Coronary artery (tissue), 2 donors: ENCODE measurements at places on chromosomes 11 and 22.

DNA sequence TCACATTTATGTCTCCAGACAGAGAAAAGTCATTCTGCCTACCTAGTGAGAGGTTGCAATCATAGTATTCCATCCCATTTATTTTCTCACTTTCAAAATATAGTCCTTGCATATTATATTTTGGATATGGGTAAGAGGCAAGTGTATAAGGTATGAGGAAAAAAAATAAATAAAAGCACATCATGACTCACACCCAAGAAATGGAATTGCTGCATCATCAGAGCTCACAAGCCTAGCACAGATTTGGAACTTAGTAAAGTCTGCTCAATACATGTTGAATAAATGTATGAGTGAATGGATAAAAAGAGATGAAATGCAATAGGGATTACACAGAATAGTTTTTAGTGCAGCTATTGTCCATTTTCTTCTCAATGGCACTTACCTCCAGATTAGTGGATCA lies 2.5 kb upstream of the OR51G1 start:
- DNase-seq: no peak

DNA sequence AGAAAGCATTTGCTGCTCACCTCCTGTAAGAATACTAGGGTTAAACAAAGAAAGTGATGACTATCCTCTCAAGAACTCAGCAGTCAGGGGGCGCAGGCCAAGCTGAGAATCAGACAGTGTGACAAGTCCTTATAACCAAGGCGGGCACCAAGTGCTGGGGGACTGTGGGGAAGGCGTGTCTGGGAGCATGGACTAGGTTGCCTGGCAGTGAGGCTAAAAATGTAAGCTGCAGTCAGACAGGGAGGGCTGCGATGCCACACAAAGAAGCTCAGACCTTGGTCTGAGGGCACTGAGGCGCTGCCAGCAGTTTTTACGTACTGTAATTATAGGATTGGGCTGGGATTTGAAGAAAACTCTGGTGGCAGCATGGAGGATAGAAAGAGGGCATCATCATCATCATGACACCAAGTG lies 73.7 kb downstream of the FLI1 start:
- DNase-seq: no peak

DNA sequence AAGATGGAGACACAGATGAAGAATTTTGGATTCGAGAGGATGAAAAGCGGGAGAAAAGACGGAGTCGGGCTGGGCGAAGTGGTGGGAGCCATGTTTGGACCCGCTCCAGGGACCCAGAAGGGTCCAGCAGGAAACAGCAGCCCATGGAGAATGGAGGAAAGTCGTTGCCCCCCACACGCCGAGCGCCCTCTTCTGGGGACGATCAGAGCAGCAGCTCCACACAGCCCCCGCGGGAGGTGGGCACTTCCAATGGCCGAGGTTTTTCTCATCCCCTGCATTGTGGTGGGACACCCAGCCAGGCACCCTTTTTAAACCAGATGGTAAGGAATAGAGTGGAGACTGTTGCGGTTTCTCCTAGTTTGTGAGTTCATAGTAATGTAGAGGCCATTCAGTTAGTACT lies 22.8 kb upstream of the SLC25A18 start:
- no peak for DNase-seq

GRCh38 chr11:110883256-110883655 lies 171.0 kb upstream of the ARHGAP20 start:
- DNase-seq: no peak

- no peak for DNase-seq
Measured at GRCh38 chr11:102727890-102728289, 3.1 kb upstream of the MMP8 start.

- DNase-seq: peak; percentile 43
Measured at GRCh38 chr22:47207846-47208554, 445.6 kb downstream of the TBC1D22A start.

- no peak for DNase-seq
Measured at GRCh38 chr22:50257041-50257440, 4.4 kb downstream of the MAPK12 start.

DNA sequence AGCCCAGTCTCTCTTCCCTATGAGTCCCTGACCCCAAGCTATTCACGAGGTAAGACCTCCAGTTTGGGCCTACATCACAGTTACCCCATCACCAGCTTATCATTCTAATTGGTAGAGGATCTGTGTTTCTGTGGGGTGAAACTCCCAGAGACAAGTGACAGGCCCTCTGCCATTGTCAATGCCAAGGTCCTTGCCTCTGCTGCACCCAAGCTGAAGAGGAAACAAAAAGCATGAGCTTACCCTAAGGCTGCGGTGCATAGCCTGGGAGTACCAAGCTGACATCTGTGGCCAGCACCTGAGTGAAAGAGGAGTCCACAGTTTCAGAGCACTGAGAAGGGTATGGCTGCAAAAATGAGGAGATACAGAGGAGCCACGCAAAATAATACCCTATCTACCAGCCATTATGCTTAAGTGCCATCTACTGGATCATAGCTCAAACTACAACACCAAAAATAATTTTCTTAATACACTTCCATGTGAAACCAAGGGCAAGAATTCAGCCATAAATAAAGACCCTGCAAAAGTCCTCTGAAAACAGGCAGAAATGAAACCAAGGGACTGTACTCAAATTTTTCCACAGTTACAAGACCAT lies 62.3 kb upstream of the ANO5 start:
- DNase-seq: no peak

- no peak for DNase-seq
Measured at GRCh38 chr11:43943931-43944751, 1.7 kb downstream of the C11orf96 start.

DNA sequence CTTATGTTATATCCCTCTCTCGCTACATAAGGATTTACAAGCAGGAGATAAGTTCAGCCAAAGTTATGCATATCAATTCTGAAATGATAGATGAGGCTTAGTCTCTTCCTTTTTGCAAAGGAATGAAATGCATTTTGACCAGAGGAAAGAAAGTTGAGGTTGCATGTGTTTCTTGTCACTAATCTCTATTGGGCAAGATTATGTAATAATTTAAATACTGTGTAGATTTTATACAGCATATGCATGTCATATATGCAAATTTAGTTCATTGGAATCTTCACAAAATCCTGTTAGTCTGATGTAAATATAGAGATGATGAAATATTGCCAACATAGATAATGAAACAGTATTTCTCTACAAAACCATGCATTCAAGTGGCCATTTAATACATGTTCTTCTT lies 858.7 kb upstream of the RAG2 start:
- no peak for DNase-seq

- no peak for DNase-seq
Measured at GRCh38 chr11:113839842-113840241, 35.5 kb downstream of the USP28 start.

DNA sequence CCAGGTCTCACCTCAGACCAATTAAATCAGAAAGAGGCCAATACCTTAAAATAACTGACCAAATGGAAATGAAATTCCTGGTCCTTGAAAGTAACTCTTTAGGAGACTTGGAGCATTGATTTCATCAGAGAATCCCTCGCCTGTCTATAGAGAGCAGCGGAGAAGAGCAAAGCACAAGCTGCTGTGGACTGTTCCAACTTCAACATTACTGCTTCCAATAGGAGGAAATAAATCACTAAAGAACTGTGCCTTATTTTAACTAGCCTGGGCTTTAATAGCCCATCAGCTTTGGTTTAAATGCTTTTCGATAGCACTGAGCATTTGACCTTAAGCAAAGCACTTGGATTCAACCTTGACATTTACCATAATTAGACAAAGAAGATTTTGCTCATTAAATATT lies 32.0 kb upstream of the FJX1 start:
- DNase-seq: no peak

- DNase-seq: no peak
Measured at GRCh38 chr11:32962016-32962415, 53.7 kb upstream of the DEPDC7 start.

- no peak for DNase-seq
Measured at GRCh38 chr22:22009661-22010060, 27.1 kb upstream of the TOP3B start.

DNA sequence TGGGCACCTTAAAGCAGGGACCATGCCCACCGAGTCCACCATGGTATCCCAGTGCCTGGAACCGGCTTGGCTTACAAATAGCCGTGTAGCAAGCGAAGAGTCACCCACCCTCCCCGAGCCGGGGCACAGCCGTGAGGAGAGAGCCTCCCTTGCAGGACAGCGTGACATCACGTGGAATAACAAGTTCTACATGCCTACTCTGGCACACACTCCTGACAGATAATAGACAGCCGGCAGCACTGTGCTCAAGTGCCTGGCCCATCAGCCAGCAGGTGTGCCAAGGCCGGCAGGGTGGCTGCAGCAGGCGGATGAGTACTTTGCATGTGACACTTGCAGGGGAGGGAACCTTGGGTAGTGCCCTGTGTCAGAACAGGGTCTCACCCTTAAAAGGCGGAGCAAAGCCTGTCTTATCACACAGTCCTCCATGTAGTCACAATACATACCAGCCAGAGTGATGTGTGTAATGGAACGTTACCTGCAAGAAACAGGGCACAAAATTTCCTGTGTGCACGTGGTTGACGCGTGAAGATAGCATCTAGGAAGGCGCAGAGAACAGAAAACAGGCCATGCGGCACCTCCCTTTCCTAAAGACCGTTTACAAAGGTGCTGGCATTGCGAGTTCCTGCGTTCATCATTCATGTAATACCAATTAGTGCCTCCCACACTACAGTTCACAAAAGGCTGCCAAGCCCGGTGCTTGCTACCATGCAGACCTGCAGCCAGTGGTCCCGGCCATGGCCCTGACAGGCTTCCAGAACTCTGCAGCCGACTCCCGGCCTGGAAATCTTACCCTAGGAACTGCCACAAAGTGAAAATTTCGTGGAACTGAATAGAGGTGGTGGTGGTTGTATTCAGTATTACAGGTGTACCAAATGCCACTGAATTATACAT lies 16.4 kb downstream of the TOM1 start:
- DNase-seq: peak; percentile 68

DNA sequence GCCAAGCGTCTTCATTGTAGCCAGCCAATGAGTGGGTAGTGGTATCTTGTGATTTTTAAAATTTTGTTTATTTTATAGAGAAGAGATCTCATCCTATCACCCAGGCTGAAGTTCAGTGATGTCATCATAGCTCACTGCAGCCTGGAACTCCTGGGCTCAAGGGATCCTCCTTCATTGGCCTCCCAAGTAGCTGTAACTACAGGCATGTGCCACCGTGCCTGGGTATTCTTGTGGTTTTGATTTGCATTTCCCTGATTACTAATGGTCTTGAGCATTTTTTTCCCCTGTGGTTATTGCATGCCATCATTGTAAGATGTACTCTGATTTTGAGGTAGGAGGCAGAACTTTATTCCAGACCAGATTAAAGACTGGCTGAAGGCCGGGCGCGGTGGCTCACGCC lies 2.4 kb upstream of the DENND6B start:
- no peak for DNase-seq

DNA sequence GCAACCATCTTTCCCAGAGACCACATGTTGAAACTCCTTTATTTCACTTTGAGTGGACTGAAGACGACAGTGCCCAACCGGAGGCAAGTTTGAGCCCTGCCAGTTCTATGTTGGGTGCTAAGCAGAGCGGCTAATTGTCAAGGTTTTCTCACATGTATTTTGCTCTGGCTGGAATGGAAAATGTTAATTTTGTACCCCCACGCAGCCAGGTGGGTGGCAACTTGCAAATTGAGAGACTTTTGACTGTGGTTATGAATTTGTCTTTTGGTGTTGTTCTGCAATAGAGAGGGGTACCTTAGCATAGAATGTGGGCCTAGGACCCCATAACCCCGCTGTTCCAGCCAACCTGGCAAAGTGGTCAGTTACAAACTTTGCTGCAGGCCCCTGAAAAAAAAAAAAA lies 42.5 kb upstream of the SLC5A12 start:
- DNase-seq: no peak

DNA sequence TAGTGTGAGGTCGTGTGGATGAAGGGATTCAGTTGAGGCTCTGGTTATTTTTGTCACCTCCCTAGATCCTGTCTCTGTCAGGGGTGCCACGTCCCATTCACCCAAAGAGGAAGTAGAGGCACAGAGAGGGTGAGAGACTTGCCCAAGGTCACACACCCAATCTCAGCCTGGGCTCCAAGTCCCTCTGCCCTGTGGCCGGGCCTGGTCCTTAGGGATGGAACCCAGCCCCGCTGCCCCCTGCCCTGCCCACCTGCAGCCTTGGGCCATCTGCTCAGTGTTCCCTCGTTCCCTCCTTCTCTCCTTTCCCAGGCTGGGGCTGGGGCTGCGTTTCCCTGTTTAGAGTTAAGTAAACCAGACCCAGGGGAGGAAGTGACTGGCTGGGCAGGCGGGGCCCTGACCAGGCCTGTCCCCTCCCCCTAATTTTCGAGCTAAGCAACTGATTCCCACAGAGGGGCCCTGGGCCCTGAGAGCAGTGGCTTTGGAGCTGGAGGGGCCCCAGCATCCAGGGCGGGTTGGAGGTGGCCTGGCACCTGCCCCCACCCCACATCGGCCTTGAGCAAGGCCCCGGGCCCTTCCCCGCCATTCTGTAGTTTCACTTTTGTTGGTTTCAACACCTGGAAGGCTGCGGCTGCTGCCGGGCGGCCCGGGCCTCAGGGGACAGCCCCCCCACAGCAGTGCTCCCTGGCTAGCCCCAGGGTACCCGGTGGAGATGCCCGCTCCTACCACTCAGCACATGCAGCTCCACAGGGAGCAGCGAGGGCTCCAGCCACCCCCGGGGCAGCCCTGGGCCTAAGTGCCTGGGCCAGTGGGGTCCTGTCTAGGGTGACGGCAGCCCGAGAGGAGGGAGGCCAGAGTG lies 1.5 kb downstream of the TCIRG1 start:
- no peak for DNase-seq

GRCh38 chr11:14342906-14343305 lies 16.1 kb downstream of the RRAS2 start:
- DNase-seq: no peak

GRCh38 chr11:63816166-63816565 lies 2.9 kb downstream of the SPINDOC start:
- DNase-seq: no peak

- no peak for DNase-seq
Measured at GRCh38 chr11:121567995-121568394, 115.2 kb upstream of the SORL1-AS1 start.

GRCh38 chr22:22075382-22076163 lies 93.0 kb upstream of the TOP3B start:
- no peak for DNase-seq

DNA sequence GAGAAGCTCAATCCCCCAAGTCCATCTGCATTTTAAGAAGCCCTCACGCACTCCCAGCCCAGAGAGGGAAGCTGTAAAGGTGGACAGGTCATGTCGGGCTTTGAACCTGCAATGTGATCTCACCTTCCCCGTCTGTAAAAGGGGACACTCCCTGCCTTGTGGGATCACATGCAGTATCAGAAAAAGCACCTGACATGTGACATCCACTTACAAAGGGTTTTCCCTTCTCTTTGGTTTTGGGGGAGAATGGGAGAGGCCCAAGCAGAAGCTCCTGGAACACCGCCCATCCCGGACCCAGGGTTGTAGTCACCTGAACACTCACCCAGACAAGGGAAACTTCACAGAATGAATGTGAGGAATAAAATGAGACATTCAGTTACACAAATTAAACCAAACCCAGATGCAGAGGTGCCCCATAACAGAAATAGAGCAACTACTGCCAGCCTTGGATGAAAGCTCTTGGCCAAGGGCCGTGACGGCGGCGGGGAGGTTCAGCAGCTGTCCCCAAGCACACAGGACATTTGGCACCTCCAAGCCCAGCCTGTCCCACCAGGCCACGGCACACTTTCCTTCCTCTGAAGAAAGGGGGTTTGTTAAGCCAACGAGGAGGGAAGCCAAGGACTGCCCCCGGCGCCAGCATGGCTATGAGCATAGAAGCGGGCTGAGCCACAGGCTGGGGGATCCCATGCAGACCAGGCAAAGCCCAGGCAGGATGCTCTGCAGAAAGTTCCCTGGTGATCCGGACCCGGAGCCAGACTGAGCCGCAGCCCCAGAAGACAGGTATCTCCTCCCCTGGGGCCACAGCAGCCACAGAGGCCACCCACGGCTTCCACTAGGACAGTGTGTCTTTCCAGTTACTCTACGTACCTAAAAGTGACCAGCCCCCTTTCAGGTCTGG lies 3.8 kb downstream of the BID start:
- no peak for DNase-seq
